Jurkat, Clone E6-1 (cell line): ENCODE measurements at places on chromosomes 7 and 10.

DNA sequence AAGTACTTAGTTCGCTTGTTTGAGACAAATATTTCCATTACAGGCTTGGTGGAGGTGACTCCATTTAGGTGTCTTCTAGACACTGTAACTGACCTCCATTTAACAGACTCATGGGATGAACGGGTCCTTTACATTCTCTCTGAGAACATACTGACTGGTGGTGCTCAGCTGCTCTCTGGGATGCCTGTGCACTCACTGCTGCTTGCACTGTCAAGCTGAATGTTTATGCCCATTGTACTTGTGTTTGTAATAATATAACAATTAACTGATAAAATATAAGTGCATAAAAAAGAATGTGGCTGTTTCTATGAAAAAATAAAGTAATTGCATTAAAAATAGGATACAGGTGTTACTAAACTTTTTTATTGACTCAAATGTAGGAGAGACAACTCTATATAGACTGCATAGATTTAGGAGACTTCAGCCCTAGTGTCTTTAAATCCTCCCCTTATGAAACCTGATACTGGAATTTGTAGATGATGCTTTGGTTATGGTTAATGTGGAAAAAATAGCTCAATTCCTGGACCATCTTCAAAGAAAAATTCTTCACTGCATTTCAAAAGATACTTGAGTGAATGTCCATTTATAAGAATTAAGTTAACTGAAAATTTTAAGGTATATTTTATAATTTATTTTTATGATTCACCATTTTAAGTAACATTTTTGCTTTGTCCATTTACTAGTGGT is 85.4 kb downstream of the CDK14 start:
- DNase-seq, result no peak

DNA sequence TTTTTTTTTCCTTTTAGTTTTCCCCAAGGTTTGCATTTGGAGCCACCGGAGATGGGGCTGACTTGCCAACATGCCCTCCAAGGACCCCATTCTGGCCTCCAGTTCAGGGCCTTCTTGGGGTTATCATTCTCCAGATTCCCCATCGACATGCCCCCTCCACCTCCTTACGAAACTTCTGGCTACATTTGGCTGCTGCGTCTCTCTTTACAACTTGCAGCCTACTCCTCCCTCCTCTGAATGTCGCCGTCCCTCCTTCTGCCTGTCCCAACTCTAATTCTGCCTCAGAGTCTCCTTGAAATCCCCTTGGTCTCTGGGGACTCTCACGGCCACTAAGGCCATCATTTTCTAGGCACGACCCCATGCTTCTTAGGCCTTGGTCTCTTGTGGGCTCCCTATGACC is 72.2 kb upstream of the PODXL start:
- no peak for DNase-seq

DNA sequence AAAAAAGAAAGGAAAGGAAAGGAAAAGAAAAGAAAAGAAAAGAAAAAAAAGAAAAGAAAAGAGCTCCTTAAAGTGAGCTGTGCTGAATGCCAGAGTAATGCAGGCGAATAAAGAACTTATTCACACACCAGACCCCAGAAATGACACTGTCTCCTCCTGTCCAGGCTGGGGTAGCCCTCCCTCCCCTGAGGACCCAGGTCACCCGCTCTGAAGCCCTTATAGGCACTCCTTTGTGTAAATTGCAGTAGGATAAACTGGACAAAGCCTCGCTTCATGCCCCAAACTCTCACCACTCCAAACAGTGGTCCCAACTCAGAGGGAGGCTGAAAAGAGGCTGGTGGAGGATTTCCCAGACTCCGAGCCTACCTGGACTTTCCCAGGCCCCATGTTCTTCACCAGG is 46.3 kb downstream of the PKD1L1 start:
- DNase-seq, result no peak

GRCh38 chr10:119233123-119233820 is 25.9 kb downstream of the GRK5 start:
- DNase-seq, result no peak

DNA sequence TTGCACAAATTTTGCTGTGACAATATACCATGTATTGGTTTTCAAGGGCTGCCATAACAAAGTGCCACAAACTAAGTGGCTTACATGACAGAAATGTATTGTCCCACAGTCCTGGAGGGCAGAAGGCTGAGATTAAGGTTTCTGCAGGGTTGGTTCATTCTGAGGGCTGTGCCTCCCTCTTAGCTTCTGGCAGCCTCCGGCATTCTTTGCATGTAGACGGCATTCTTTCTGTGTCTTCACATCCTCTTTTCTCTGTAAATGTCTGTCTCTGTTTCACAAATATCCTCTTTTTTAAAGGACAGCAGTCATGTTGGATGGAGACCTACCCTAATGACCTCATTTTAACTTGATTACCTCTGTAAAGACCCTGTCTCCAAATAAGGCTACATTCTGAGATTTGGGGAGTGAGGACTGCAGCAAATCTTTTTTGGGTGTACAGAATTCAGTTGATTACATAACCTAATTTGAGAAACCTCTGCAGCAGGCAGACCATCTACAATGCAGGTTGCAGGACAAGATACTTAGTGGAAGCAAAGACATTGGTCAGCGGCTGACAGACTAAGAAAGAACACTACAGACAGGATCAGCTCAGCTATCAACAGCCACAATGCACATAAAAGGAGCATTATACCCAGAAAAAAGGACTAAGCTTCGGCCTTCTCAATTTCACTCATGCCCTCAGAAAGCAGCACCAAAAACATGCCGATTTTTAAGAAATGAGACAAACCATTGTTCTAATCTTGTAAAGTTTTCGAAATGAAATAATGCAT is 84.6 kb upstream of the FAM3C start:
- DNase-seq, result no peak
